ENCODE measurements at places on chromosomes 2 and 18. TPM values are rescaled to one million over a fixed set of nuclear protein-coding genes. Genes with fewer than 3 reads are reported as not detected.

- no peak for DNase-seq
Observed at GRCh38 chr2:135219226-135219625, 167.1 kb downstream of the RAB3GAP1 start.

DNA sequence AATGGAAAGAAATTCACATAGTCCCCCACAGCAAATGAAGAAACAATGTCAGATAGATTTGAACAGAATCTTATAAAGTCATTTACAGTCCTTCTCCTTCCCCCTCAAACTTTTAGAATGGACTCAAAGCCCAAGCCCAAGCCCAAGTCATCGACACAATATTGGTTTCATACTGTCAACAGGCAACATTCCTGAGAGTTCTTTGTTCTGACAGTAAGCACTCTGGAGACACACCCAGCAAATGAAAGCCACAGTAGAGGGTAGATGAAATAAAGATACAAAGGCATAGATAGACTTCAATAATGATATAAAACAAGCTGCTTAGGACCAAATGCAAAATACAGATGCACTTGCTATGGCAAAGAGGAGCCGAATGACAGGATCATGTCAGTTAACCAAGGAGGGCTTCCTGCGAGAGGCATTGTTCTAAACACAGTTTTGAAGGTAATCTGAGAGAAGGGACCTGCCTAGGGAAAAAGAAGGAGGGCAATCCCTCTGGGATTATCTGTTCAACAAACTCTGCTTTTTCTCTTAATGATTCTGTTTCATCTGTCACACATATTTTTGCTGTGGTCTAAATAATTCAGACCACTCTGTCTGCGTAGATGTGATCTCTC, 97.1 kb upstream of the MAP4K3 start:
- no peak for DNase-seq

- DNase-seq: no peak
Observed at GRCh38 chr2:18063826-18064470, 185.5 kb downstream of the KCNS3 start.

DNA sequence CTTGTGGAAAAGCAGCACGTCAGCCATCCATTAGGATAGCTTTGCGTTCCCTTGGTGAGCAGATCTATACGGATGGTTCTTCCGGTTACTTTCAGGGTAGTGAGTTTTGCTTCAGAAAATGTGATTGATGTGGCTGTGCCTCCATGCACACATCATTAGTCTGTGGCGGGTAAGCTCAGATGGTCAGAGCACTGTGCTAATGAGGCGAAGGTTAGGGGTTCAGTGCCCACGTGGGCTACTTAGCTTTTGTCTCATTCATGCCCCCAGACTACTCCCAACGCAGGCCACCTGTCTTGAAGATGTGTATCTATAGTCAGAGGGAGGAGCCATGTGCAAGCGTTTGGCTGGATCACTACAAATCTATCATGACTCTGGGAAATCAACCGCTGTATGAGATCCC, 322.8 kb upstream of the POU3F3 start:
- DNase-seq: no peak

- DNase-seq: no peak
Observed at GRCh38 chr2:142750858-142751257, 126.6 kb upstream of the KYNU start.

GRCh38 chr18:67001052-67001451, 397.2 kb upstream of the CDH19 start:
- peak; percentile 5 for DNase-seq

DNA sequence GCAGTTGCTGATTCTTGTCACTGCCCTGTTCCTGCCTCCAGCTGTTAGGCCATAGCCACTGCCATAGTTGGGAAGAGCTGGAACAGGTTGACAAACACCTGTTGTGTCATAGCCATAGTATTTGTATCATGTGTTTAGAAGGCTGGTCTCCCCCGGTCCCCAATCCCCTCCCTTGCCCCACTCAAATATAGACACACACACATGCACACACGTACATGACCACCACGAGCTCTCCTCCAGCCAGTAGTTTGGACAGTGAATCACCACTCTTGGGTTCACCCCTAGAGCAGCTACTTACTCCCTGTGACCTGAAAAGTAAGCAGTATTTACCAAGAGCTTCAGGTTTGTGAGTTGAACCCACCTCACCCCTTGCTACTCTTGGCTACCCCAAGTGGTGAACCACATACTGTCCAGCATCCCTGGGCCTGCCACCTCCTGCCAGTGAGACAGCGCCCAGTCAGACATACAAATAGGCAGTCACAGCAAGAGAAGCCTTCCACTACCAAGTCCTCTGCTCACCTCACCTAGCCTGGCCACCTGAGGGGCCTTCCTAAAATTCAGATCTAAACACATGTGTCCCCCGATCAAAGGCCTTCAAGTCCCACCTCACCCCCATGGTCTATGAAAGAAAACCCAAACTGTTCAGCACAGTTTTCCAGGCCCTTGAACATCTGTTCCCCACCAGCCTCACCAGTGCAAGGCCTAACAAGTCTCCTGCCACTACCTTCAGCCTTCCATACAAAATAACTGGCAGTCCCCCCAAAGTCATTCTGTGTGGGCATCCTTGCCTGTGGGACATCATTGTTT, 7.1 kb downstream of the PCBP1 start:
- no peak for DNase-seq

DNA sequence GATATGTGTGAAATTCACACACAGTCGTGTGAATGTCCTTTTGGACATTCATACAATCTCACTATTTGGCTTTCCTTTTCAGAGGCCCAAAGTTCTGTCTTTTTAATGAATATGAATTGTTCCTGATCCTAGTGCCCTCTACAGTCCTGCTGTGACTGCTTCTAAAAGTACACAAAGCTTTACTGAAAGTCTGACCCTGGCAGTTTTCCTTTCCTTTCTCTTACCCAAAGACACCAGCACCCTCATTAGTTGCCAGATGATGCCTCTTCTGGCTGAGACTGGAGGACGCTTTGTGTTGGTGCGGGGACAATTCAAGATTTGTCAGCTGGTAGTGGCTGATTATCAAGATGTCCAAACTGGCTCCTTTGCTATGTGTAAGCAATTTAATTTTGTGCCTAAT, 81.8 kb upstream of the CDCA7 start:
- DNase-seq: no peak

DNA sequence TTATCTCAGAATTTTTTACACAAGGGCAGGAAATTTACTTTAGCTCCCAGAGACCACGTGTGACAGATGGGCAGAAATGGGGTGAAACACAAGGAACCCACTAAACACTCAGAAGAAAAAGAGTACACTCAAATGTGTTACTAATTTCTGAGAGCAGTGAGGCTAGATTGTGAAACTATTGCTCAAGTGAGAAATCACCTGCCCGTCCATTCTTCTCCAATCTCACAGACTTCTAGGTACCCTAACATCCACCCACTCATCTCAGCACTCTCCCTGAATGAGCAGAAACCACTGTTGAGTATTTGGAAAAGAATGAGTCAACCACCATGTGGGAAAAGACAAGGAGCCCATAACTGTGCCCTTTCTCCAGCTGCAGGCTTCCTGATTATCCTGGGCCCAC, 293.0 kb upstream of the CDH2 start:
- DNase-seq: peak; percentile 11

DNA sequence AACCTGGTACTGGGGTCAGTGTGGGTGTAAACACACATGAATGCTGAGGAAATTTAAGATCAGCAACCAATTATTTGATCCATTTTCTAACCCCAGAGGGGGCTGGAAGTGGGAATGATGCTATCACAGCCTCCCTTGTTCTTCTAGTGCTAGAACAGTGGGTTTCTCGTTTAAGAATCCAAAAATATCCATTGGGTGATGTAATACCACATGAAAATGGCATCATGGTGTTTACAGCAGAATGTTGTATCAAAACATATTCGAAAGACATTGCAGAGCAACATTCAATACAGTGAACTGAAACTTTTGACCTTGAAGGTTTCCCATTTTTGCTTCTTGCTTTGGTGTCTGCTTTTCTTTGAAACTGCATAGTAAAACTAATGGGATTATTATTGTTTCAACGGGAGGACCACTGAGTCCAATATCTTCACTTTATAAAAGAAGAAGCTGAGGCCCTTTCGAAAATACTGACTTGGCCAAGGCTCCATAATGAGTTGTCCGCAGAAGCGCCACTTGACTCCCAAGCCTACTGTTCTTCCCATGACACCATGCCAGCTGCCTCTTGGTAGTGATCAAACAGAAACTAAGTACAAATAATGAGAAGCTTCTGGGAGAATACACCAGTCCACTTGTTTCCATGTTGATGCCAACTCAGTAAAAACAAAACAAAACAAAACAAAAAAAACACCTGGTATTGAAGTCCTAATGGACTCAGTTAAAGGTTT, 106.1 kb downstream of the COLEC12 start:
- DNase-seq: no peak

DNA sequence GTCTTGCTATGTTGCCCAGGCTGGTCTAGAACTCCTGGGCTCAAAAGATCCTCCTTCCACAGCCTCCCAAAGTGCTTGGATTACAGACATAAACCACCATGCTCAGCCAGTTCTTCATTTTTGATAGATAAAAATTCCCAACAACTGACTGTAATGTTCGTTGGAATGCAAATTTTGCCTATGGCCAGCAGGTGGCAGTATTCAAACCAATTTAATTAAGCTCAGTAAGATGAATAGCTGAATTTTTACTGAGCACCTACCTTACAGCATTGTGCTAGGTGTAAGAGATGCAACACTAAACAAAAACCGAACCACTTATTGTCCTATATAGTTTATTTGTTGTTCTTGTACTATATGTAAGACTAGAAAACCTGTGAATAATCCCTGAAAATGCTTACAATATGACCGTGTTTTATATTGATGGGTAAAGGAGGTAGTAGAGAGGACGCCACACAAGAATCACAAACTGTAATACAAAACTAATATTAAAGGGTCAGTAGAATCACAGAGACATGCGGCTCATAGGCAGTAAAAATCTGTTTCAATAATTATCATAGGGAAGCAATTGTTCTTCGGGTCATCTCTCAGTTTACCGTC, 8.2 kb upstream of the TMEM182 start:
- DNase-seq: peak; percentile 55

GRCh38 chr2:213021971-213022899, 129.2 kb downstream of the IKZF2 start:
- peak; percentile 62 for DNase-seq

DNA sequence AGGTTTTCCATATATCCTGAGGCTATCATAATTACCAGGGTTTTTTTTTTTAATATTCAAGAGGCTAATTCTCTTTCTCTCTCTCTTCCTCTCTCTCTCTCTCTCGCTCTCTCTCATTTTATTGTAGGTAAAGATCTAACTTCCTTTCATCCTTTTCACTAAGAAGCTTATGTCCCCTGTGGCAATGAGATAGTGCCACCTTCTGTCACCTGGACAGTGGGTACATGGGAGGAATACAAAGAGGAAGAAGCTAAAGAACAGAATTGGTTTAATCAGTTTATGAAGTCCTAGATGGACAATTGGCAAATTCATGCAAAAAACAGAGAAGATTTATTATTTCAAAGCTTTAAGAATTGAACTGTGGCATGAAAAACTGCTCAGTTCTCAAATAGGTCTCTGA, 1582.3 kb upstream of the TMEFF2 start:
- DNase-seq: no peak

- DNase-seq: no peak
Observed at GRCh38 chr2:33371304-33372090, 105.0 kb upstream of the RASGRP3 start.

GRCh38 chr18:61955644-61956043, 62.8 kb upstream of the RNF152 start:
- no peak for DNase-seq

DNA sequence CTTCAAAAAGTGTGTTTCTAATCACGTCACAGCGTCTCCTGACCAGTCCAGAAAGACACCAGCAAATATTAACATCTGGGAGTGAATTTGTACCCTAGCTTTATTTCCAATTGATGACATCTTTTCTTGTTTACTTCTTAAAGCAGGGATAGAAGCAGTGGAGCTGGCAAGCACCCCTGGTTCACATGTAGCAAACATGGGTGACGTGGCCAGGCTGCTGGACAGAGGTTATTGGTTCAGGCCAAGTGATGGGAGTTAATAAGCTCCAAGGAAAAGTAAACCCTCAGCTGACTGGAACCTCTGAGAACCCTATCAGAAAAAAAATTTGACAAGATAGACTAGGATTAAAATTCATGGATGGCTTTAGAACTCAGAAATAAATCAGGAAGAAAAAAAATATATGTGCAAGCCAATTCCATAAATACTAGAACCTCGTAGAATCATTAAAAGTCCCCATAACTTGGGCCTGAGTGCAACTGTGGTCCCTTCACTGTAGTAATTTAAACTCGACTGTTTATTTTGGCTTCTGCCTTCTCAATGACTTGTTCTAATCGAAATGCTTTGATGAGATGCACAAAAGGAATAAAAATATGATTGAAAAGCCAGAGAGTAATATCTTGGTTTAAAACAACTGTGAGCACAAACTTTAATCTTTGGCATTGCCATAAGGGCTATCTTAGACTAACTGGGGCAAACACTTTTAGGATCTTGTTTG, 121.5 kb upstream of the CTAGE1 start:
- no peak for DNase-seq

DNA sequence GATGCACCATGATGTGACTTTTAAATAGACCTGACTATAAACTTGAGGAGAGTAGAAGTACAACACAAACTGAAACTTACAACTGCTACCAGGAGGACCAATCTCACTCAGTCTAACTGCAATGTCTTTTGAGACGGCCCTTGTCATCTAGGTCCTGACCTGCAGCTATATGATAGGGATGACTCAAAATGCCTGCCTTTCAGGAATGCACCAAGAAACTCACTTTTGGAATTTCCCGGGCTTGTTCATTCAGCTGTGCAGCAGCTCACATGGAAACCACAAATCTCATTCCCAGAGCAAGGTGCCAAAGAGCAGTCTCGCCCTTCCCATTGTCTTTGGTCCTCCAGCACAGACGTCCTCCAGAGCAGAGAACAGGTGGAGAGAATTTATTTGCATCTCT, 113.7 kb downstream of the SPOPL start:
- DNase-seq: peak; percentile 81

DNA sequence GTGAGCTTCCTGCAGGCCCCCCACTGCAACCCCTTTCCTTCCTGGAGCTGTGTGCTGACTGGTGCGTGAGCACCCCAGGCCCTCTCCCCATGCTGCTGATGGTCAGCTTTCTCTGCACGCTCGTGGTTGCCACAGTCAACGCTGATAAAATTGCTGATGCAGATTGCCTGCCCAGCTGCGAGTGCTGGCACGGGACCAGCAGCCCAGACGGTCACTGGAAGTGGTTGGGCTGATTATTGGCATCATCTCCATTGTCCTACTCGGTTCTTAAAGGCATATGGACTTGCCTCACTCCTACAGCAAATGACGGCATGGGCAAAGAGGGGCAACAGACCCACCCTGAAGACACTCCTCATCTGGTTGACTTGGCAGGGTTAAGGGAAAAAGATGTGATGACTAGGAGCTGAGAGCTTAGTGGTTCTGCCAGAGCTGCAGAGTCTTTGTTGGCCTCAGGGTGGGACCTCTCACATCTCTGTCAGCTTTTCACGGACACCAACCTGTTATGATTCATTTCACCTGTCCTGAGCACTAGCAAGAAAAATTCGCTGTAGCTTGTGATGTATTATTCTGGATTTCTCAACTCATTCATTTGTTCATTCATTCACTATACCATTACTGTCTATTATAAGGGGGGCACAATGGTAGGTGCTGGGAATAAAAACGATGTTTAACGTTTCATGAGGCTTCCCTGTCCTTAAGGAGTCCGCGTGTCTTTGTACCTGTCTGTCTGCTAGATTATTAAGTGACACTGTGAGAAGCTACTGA, 38.4 kb downstream of the PAX8 start:
- peak; percentile 94 for DNase-seq

GRCh38 chr2:229206548-229206947, 64.5 kb downstream of the PID1 start:
- DNase-seq: no peak

Gene PLEKHA3
- 23.1 TPM for total RNA-seq

Gene MEP1B
- total RNA-seq: not detected

Gene SUPT7L
- 21.3 TPM for total RNA-seq

Gene HOXD9
- total RNA-seq: 0.53 TPM

All from HT1080 (cell line).